Pulmonary artery endothelial cell (primary cell): ENCODE measurements at places on chromosomes 16 and 17. TPM values are rescaled to one million over a fixed set of nuclear protein-coding genes. Genes with fewer than 3 reads are reported as not detected.

DNA sequence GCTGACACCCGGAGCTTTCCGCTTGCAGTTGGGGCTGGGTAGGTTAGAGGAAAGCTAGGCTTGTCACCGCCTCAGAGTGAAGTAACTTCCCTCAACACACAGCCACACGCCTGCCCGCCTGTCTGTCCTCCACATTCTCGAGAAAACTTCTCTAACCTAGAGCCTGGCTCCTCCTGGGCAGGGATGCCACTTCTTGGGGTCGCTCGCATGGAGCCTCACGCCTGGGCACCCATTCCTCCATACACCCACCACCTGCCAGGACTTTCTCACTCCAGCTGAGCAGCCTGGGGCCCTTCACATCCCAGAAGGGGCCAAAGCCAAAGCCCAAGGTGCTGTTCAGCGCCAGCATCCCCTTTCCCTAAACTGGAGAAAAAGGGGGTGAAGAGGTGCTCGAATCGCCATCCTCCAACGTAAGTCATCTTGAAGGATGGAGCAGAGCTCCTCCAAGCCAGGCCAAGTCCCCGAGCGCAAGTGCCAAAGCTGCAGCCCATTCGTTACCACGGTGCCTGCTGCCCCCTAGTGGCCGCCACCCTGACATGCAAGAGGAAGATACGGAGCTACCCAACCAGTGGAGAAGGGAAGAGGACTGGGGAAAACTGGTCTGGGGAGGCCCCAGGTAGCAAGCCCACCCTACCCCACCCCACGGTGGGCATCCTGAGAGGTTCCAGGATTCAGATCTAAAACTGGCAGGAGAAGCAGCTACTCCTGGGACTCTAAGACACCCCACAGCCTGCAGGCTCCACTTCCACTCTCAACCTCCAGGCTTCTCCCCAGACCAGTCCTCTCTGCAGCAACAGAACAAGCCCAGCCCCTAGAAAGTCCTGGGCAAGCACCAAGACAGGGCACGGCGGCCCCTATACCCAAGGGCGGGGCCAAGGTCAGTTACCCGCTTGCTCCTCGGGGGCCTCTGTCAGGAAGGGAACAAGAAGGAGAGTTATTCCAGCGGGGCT lies 63.1 kb downstream of the MYO18A start:
- no peak for DNase-seq

GRCh38 chr17:74455025-74455545 lies 11.3 kb upstream of the CD300A start:
- no peak for DNase-seq

GRCh38 chr17:20223808-20224328 lies 214.7 kb downstream of the SPECC1 start:
- no peak for DNase-seq

DNA sequence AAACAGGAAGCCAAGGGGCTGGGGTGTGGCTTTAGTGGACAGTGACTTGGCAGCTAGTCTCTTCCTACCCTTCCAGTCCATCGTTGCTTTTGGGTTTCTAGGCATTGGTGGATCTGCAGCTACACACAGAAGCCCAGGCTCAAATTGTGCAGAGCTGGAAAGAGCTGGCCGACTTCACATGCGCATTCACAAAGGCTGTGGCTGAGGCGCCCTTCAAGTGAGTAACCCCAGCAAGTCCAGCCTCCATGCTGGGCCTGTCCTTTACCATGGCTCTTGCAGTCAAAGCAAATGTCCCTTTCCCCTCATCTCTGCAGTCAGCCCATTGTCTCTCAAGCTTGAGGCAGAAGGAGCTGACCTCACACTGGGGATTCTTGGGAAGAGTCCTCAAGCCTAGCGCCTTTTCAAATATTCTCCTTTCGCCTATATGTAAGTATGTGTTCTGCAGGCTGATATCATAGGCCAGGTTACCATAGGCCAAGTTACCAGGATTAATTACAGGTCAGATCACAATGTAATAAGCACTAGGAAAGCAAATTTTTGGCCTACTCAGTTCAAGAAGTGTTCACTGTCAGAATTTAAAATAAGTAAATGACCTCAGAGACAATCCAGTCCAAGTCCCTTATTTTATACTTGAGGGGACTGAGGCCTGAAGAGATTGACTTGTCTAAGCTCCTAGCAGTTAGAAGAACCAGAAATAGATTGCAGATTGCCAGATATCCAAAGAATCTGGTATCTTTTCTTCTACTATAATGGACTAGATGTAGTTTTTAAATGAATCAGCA lies 6.5 kb downstream of the EME1 start:
- no peak for DNase-seq

DNA sequence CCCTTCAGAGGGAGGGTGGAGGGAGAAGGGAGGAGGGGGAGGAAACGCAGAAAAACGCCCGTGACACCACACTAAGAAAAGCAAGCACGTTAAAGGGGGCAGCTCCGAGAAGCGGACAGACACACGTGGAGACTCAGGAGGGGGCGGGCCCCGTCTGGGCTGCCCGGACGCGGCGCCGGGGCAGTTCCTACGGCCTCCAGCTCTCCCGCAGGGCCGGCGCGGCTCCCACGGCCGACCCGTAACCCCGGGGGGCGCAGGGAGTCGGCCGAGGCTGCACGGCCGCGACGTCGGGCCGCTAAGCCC lies 362 bp downstream of the KLHDC4 start:
- DNase-seq = no peak

Gene HS3ST2
- total RNA-seq = not detected in 2 replicates

- no peak for DNase-seq
Observed at GRCh38 chr17:4483012-4483840, 15.5 kb upstream of the SPNS2 start.

DNA sequence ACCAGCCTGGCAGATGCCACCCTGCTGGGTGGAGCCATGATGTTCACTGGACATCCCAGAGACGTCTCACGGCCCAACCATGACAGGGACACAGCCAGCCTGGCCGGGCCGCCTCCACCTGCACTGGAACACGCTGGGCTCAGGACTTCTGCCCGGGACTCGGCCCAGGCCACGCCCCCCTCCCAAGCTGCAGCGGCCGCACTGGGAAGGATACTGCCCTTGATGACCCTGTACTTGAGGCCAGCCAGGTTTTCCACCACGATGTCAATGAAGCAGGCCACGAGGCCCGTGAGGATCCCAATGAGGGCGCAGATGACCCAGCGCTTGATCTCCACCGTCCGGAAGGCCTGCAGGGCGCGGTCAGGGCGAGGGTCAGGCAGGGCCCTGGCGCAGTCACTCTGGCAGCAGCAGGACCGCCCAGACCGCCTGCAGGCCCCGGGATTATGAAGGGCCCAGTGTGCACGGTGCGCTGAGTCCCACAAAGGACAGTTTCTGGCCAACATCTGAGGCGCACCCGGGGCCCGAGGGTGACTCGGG lies 14.2 kb downstream of the CLCN7 start:
- DNase-seq = no peak

- no peak for DNase-seq
Observed at GRCh38 chr17:66398617-66399016, 96.2 kb downstream of the PRKCA start.
